ENCODE measurements at places on chromosomes 12 and 14.

GRCh38 chr12:122265886-122266229, 436 bp downstream of the VPS33A start:
- DNase-seq, result no peak

DNA sequence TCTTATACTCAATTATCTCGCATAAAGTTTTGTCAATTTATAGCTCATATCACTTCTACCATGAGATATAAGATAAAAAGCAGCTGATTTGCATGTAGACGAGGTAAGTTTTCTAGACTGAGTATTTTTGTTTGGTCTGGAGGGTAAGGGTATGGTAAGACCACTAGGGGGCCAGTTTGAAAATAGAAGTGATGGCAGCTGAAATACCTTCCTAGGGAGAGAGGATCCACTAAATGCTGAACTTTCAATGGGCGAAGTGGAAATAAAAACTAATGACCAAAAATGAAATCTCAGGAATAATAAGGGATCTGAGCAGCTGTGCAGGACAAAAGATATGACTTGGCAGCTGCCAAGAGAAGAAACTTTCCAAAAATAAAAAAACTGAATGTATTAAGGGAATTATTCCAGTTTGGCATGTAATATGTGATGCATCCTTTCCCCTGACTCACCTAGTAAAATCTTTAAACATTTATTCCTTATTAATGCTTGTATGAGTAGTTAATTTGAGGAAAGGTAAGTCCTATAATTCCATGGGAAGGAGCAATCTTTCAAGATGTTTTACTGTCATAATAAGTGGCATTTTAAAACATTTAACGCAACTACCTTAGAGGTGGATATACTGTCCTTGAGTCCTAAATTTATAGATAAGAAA, 754.5 kb downstream of the C12orf50 start:
- no peak for DNase-seq

- DNase-seq, result no peak
These were observed 8.1 kb downstream of the CARMIL3 start for GRCh38 chr14:24059841-24060388.

GRCh38 chr14:58749066-58749669, 111.4 kb downstream of the DACT1 start:
- DNase-seq, result peak; percentile 3

DNA sequence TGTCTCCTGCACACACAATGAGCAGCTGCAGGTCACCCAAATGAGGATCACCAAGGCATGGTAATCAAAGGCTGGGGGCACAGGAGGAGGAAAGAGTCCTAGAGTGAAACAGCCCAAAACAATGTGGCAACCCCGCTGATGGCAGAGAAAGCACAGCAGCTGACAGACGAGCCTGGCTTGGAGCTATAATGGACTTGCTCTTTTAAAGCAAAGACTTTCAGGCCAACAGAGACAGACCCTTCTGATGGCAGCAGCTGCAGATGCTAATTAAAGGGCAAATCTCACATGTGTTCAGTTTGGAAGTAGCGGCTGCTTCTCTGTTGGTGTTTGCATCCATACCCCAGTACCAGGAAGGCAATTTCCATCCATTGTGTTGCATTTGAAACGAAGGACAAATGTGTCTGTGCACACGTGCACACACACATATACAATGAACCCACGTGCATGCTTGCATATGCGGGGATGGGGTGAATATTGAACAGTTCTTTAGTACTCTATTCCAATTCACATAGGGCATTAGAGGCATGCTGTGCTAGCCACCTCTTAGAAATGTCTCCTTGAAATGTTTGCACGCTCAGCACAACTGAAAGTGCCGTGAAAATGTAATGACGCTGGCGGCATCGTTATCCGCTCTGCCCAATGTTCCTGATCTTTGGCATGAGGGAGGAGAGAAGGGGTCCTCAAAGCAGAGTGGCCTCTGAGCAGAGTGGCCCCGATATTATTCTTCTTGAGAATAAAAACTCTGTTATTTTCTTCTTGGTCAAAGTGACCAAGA, 38.1 kb downstream of the CIT start:
- DNase-seq, result no peak

GRCh38 chr12:89525305-89525823, 483 bp downstream of the POC1B start:
- DNase-seq, result no peak

- no peak for DNase-seq
These were observed 29.9 kb upstream of the TC2N start for GRCh38 chr14:91897106-91897701.

DNA sequence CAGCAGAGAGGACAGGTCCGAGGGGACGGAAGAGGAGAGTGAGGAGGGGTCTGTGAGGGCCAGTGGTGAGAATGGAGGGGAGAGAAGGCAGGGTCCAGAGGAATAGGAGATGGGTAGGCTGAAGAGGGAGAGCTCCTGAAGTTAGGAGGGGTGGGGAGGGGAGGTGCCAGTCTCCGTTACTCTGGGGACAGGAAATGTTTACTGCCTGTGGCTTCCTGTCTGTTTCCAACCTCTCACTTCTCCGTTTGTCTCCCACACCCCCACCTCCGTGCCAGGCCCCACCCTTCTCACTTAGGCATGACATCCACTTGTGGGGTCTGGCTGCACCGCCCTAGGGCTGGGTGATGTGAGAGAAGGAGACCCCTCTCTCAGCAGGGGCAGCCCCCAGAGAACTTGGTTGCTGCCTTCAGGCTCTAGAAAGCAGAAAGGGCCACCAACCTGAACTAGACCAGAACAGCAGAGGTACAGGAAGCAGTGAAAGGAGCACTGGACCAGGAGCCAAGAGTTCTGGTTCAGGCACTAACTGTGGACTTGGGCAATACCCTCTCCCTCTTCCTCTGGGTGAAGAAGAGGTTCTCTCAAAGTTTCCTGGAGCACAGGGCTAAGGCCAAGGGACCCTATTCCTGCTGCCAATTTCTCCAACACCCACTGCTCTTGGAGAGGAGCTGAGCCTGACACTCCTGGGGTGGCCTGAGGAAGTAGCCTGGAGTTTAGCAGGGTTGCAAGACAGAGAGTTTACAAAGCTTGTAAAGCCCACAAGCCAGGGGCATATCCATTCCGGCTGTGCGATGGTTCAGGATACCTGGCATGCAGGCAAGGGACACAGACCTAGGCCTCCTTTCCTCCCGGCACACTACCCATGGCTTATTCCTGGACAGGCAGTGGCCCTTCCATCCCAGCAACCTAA, 5.5 kb downstream of the ITGA5 start:
- no peak for DNase-seq

- DNase-seq, result no peak
These were observed 127.7 kb upstream of the PZP start for GRCh38 chr12:9335867-9336266.

- DNase-seq, result no peak
These were observed 15.2 kb downstream of the ACIN1 start for GRCh38 chr14:23079716-23080115.

- DNase-seq, result no peak
These were observed 291.8 kb downstream of the ERC1 start for GRCh38 chr12:1282670-1283315.

GRCh38 chr12:21334771-21335325, at the start of gene SLCO1A2:
TSS of gene SLCO1A2 (minus strand) at chr12:21334917. CDS start at chr12:21334647, 270 bp downstream.
- DNase-seq, result no peak
